NCI-H1694 (cell line): ENCODE measurements at places on chromosomes 16 and 17.

- no peak for DNase-seq
Measured at GRCh38 chr17:79952901-79953300, 82.8 kb downstream of the TBC1D16 start.

GRCh38 chr16:81864646-81865382 is 85.7 kb downstream of the PLCG2 start:
- DNase-seq = no peak

GRCh38 chr17:42097691-42098631 is at the start of gene ZNF385C:
Gene ZNF385C (minus strand): TSS chr17:42098473. CDS start chr17:42063056, 35,417 bp downstream.
- DNase-seq = no peak

GRCh38 chr17:27919079-27919478 is 25.9 kb upstream of the LYRM9 start:
- no peak for DNase-seq

- no peak for DNase-seq
Measured at GRCh38 chr17:76378548-76379274, 5.7 kb upstream of the SPHK1 start.

DNA sequence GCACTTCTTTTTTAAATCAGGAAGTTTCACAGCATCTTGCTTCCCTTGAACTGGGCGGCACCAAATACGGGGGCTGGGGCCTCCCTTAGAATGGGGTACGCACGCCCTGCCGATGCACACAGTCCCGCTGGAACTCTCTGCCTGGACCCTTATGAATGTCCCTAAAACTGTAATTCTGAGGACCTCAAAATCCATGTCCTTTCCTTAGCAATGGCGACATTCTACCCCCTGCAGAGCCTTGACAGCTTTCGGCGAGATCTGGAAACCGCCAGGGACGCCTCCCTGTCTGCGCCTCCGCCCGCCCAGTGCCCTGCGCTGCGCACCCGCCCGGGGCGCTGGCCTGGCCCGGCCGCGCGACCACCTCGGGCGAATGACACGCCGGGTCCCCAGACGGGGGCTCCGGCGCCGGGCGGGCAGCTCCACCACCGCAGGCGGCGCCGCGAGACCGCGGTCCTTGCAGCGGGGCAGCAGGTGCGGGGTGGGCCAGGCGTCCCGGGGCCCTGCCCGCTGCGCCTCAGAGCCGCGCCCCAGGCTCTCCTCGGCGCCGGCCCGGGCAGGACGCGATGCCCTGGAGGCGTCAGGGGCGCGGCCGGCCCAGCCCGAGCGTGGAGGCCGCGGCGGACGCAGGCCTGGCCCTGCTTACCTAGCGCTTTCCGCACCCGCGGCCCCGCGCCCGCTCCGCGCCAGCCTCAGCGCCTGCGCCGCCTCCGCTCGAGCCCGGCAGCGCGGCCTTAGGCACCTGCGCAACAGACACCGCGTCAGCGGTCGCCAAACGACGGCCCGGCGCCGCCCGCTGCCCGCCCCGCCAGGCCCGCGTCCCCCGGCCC is 548 bp downstream of the HAGH start:
- DNase-seq = peak; percentile 4

DNA sequence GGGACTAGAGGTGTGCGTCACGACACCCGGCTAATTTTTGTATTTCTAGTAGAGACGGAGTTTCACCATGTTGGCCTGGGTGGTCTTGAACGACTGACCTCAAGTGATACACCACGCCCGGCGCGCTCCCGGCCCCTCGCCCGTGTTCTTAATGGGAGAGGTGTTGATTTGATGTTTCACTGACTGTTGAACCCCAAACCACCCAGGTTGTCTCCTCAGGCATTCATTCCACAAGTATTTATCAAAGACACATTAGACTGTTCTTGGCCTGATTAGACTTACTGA is 1.4 kb downstream of the CENPN start:
- no peak for DNase-seq

- no peak for DNase-seq
Measured at GRCh38 chr16:2848933-2849725, 8.8 kb downstream of the PRSS22 start.

DNA sequence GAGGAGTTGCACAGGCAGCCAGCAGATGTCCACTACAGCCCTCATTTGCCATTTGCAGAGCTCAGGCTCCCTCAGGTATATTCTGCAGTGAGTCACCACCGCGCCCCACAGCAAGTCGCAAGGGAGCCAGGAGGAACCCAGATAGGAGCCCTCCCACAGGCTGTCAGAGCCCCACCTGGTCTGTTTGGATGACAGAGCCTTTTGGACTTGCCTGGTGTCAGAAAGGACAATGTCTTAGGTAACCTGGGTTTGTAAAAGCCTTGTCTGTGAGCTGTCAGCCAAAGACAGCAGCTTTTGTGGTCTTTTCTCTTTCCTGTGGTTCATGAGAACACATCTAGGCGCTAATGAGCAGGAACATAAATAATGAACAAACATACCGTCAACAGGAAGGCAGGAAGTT is 70.9 kb downstream of the GNAO1 start:
- DNase-seq = no peak
